ENCODE measurements at places on chromosomes 4 and X.

DNA sequence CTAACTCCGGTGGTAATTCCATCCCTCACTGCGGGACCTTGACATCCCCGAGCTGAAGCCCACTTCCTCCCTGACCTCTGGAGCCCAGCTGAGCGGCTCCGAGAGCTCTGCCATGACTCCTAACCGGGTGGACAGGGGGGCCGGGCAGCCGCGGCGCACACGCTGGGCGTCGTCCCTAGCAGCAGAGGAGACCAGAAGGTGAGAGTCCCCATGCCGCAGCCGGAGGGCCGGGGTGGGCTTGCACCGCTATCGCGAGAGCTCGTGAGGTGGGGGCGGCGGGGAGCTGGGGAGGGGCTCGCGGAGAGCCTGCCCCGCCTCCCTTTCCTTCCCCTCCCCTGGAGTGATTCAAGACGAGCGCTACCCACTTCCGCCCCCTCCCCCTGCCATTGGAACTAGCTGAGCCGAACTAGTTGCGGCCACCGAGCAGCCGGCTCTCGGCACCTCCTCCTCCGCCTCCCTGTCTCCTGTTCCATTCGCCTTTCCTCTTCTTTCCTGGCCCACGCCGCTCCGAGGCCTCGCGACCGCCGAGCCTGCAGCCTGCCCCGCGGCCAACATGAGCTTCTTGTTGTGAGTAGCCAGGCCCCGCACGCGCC lies at the start of gene MOB1B:
TSS of gene MOB1B (plus strand) at position 386 of the 593 bp plus-strand sequence. CDS start at position 554, 168 bp downstream.
- DNase-seq = peak; percentile 77

DNA sequence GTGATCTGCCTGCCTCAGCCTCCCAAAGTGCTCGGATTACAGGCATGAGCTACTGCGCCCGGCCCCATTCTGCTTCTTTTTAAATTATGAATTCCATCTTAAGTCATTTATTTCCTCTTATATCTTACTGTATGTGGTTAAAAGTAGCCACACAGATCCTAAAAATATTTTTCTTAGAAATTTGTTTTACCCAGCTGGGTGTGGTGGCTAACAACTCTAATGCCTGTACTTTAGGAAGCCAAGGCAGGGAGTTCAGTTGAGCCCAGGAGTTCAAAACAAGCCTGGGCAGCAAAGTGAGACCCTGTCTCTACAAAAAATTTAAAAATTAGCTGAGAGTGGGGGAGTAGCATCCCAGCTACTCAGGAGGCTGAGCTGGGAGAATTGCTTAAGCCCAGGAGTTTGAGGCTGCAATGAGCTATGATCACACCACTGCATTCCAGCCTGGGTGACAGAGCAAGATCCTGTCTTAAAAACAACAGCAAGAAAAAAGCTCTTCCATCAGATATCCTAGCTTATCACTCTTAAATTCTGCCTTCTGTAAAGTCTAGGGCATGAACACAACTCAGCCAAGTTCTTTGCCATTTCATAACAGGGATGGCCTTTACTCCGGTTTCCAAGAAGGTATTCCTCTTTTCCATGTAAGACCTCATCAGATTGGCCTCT lies 15.1 kb upstream of the AFF1 start:
- no peak for DNase-seq

- no peak for DNase-seq
These were observed 165.6 kb downstream of the CBR4 start for GRCh38 chr4:168844353-168845049.

DNA sequence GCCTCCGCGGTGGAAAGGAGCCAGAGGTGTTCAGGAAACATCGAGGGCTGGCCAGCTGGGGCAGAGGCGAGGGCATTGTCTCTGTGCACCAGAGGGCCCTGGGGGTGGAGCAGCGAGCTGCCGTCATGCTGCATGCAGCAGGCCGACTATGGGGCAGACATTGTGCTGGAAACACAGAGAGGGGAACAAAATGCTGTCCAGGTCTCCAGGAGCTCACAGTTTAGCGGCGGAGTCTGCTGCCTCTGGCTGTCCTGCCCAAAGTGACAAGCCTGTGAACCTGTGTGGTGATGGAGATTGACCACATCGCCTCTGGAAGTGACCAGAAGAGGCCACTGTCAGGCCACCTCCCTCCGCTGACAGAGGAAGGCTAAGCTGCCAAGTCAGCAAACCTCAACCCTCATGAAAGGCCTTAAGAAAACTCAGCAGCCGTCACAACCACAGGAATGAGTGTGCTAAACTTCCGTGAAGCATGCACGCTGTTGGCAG lies 20.1 kb upstream of the SASH3 start:
- DNase-seq = peak; percentile 44

- no peak for DNase-seq
These were observed 333.1 kb upstream of the RASGEF1B start for GRCh38 chr4:81804849-81805248.

- DNase-seq = no peak
These were observed 57.1 kb upstream of the EFHC2 start for GRCh38 chrX:44400588-44400987.

DNA sequence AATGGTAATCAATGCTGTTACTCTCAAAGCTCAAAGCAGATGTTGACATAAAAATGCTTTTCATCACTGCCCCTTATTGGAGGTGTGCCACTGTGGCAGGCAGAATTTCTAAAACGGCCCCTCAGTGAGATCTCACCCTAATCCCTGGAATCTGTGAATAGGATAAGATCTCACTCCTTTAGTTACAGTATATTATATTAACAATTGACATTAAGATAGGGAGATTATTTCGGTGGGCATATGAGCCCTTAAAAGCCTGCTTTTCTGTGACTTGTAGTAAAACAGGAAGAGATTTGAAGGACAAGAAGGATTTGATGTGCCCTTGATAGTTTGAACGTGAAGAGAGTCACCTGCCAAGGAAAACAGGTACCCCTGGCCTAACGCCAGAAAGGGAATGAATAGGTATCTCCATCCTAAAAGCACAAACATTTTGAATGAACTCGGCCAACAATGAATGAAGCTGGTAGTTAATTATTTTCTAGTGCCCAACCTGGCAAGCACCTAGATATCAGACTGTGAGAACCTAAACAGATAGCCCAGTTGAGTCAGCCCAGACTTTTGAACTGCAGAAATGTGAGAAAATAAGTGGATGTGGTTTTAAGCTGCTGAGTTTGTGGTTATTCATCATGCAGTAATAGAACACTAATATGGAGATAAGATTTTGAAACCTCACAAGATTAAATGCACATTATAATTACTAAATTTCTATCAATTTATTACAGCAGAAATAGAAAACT lies 881.6 kb downstream of the PCDH18 start:
- DNase-seq = no peak

DNA sequence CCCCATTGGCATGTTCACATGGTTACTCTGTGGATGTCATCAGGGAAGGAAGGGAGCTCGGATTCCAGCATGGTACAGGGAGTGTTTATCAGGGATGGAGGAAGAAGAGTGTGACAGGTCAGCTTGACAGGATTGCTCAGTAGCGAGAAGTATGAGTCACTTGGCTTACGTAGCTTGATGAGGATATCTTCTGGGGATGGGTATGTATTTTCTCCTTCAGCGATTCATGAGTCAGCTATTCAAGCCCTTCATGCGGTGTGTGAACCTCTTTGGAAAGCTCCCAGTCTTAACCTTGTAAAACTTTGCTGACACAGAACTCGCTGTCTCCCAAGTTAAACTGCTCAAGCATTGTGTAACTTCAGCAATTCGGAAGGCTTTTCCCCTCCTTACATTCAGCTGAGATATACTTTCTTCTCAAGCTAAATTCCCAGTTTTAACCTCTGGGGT lies 275.4 kb downstream of the ARHGAP10 start:
- DNase-seq = no peak

DNA sequence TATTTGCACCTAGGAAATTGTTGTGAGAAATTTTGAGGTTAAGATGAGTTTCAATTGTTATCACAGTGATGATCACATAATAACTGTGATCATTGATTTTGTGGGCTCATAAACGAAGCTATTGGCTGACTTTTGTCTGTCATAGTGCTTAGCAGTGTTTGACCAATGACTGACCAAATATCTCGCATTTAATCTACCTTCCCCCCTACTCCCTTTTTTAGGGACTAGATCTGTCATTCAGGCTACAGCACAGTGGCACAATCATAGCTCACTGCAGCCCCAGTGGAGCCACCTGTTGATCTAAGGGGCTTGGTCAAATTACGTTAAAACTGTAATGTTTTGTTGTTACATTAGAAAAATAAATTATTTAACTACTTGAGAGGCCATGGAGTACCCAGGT lies 1.5 kb downstream of the FUNDC2 start:
- no peak for DNase-seq

- DNase-seq = no peak
These were observed 893 bp downstream of the RLIM start for GRCh38 chrX:74613370-74614092.

- no peak for DNase-seq
These were observed 72.7 kb downstream of the EFNB1 start for GRCh38 chrX:68901519-68901918.

- DNase-seq = no peak
These were observed 29.5 kb upstream of the MRFAP1 start for GRCh38 chr4:6610856-6611430.

DNA sequence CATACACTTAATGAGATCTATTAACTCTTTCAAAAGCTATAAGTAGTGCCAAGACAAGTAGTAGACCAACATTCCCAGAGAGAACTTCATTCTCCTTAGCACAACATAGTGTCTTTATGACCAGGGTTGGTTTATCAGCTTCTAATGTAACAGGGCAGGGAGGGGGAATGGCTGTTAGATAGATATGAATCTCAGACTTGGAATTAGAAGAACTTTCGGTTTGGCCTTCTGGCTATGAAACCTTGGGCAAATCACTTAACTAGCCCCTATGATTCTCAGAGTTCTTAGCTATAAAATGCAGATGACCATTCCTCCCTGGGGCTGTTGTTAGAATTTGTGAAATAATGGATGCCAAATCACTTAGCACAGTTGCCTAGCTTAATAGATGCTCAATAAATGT lies 132.2 kb downstream of the SLC10A7 start:
- no peak for DNase-seq

GRCh38 chr4:117817301-117817700 lies 217.0 kb upstream of the NDST3 start:
- DNase-seq = no peak

DNA sequence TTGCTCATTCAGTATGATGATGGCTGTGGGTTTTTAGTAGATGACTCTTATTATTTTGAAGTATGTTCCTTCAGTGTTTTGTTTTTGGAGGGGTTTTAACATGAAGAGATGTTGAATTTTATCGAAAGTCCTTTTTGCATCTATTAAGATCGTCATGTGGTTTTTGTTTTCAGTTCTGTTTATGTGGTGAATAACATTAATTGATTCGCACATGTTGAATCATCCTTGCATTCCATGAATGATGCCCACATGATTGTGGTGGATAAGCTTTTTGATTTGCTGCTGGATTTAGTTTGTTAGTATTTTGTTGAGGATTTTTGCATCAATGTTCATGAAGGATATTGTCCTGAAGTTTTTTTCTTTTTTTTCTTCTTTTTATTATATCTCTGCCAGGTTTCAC lies 347.4 kb upstream of the EPHA5 start:
- no peak for DNase-seq

DNA sequence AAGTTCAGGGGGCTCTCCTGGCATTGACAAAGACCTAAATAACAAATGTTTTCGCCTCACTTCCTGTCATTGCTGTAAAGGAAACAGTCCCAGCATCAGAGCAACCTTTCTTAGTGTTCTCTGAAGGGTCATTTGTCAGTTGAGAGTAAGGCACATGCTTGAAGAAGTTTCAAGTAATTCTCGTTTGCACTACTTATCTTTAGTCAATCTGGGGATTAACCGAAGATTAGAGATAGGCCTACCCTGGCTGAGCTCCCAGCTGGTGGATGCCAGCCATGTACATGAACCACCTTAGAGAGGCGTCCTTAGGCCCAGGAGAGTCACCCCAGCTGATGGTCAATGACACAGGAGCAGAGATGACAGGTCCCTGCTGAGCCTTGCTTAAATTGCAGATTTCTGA lies 189.9 kb upstream of the PGRMC2 start:
- no peak for DNase-seq

DNA sequence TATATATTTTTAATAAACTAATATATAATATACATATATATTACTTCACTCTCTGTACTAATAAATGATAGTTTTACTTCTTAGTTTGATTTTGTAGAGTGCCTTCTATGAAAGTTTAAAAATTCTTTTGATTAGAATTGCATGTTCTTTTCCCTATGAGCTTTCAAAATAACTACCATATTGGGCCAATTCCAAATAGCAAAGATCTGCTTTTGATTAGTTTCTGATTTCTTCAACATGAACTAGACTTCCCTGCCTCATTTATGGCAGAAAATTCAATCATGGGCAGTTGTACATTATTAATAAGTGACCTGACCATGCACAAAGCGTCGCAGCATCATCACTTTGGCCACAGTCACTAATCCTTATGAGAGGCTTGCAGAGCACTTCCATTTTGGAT lies 48.9 kb upstream of the TEX13A start:
- DNase-seq = no peak

GRCh38 chrX:118802857-118803256 lies 20.8 kb upstream of the ZCCHC12 start:
- no peak for DNase-seq

DNA sequence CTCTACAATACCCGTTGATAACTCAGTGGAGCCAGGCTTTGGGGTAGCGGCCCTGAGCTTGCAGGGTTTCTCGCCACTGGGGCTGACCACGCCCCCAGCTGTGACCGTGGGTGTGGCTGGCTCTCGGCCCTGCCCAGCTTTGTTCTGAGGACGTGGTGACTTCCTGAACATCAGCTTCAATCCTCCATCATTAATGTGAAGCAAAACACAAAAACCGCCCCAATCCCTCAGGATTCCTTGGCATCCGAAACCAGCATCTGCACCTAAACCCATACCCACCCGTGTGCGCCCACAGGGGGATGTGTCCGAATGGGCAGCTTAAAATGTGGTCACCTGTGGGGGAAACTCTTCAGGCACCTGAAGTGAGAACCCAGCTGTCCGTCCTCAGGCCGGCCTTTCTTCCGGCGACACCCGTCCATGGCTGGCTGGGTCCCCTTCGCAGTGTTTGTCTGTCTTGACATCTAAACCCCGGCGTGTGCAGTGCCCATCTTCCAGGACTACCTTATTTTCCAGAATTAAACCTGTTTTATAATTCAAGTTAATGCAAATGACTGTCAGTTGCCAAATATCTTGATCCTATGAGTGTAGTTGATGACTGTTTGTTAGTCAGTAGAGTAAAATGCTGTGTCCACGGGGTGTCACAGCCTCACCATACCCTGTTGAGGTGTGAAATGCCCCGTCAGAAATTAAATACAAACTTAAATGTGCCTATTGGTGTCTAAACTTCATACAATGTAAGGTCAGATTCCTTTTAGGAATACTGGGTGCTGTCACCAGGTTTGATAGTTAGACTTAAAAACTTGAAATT lies 27.3 kb downstream of the NELFA start:
- no peak for DNase-seq

Measured in T-cell (primary cell).